ENCODE measurements at places on chromosomes 12 and 14. TPM values are rescaled to one million over a fixed set of nuclear protein-coding genes. Genes with fewer than 3 reads are reported as not detected.

Gene CPSF6
- 48.7 TPM for total RNA-seq

Gene PIWIL1
- total RNA-seq, result not detected

Gene LGR5
- 1.8 TPM for total RNA-seq

Gene FOXG1
- total RNA-seq, result 0.28 TPM

Gene TAS2R7
- total RNA-seq, result not detected

- DNase-seq, result no peak
- no peaks in the 10 kb centered on the region for H3K4me1 ChIP-seq
- no peaks in the 10 kb centered on the region for H3K27me3 ChIP-seq
- no peak overlapping the region for H3K4me3 ChIP-seq
- peaks cover 24% of the 10 kb centered on the region for H3K36me3 ChIP-seq
Observed at GRCh38 chr14:99936738-99937474, 128.3 kb upstream of the EVL start.

DNA sequence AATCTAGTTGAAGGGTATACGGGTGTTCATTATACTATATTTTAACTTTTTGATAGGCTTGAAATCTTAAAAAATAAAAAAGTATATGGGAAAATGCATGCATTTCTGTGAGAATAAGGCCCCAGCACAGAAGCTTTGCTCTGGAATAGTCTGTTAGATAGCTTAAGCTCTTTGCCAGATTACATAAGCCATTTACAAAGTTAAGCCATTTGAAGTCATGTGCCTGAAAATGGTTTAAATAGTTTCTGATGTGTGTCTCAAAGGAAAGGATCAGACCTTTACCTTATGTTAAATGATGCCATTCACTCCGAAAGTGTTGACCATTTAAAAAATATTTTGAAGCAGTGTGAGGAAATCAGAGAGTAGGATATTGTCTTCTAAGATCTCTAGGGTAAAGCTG, 51.3 kb downstream of the WASHC4 start:
- H3K27ac ChIP-seq, result no peak overlapping the region
- H3K27me3 ChIP-seq, result no peaks in the 10 kb centered on the region
- DNase-seq, result no peak
- H3K4me3 ChIP-seq, result no peak overlapping the region
- no peaks in the 10 kb centered on the region for H3K4me1 ChIP-seq
- peaks cover 18% of the 10 kb centered on the region for H3K36me3 ChIP-seq

GRCh38 chr14:51157012-51157411, 62.1 kb upstream of the TRIM9 start:
- no peak overlapping the region for H3K4me3 ChIP-seq
- H3K36me3 ChIP-seq, result no peaks in the 10 kb centered on the region
- DNase-seq, result no peak
- no peak overlapping the region for H3K27ac ChIP-seq

- no peak overlapping the region for H3K4me3 ChIP-seq
- DNase-seq, result no peak
- no peaks in the 10 kb centered on the region for H3K27me3 ChIP-seq
- no peaks in the 10 kb centered on the region for H3K4me1 ChIP-seq
- no peaks in the 10 kb centered on the region for H3K36me3 ChIP-seq
- H3K27ac ChIP-seq, result no peak overlapping the region
Observed at GRCh38 chr14:97251491-97252155, 454.4 kb downstream of the VRK1 start.

DNA sequence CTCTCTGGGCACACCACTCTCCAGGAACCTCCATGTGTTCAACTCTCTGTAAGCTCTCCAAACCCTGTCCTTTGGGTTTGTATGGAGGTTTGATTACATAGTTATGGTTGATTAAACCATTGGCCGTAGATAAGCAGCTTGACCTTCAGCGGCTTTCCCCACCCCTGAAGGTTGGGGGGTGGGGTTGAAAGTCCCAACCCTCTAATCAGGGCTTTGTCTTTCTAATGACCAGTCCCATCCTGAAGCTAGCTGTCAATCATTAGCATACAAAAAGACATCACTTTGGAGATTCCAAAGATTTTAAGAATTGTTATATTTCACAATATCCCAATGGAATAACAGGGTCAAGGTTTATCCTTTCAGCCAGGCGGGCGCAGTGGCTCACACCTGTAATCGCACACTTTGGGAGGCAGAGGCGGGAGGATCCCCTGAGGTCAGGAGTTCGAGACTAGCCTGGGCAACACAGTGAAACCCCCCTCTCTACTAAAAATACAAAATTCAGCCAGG, 8.4 kb downstream of the FAM186A start:
- no peaks in the 10 kb centered on the region for H3K36me3 ChIP-seq
- H3K4me3 ChIP-seq, result no peak overlapping the region
- no peaks in the 10 kb centered on the region for H3K27me3 ChIP-seq
- H3K4me1 ChIP-seq, result peaks cover 2% of the 10 kb centered on the region
- DNase-seq, result no peak
- H3K27ac ChIP-seq, result no peak overlapping the region

DNA sequence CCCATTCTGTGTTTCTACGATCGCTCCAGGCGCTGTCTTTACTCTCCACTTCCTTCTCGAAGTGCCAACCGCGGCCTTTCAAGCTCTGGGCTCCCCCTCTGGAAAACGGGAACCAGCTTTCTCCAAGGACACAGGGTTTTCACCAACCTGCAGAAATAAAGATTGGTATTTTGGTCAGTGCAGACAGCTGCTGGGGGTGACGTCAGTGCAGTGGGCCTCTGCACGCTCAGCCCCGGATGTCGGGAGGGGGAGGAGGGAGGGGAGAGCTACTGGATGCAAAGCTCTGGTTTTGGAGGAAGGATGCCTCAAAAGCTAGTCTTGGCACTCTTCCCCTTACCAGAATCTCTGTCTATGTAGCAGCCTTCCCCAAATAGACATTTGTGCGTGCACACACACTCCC, 19.9 kb downstream of the HRK start:
- H3K27me3 ChIP-seq, result no peaks in the 10 kb centered on the region
- peaks cover 36% of the 10 kb centered on the region for H3K4me1 ChIP-seq
- no peak overlapping the region for H3K27ac ChIP-seq
- DNase-seq, result no peak

DNA sequence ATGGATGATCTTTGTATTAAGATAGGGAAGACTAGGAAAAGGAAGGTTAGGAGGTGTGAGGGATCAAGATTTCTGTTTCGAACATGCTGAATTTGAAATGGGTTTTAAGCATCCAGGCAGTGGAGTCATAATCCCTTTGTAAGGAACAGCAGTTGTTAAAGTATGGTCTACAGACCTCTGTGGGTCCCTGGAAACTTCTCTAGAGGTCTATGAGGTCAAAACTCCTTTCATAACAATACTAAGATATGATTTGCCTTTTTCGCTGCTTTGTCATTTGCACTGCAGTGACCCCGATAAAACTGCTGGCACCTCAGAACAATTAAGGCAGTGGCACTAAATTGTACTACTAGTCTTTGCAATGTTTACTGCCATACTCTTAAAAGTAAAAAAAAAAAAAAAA, 1.5 kb downstream of the RAD51AP1 start:
- H3K27me3 ChIP-seq, result no peaks in the 10 kb centered on the region
- no peak overlapping the region for H3K4me3 ChIP-seq
- no peaks in the 10 kb centered on the region for H3K36me3 ChIP-seq

- no peaks in the 10 kb centered on the region for H3K36me3 ChIP-seq
- H3K27ac ChIP-seq, result peak within 1 kb of the TSS; percentile 95
Observed at GRCh38 chr12:62259993-62260732, at the start of gene USP15. Gene USP15, plus strand, starts transcription at chr12:62260404. Its CDS starts 11 bp downstream, at chr12:62260415.

DNA sequence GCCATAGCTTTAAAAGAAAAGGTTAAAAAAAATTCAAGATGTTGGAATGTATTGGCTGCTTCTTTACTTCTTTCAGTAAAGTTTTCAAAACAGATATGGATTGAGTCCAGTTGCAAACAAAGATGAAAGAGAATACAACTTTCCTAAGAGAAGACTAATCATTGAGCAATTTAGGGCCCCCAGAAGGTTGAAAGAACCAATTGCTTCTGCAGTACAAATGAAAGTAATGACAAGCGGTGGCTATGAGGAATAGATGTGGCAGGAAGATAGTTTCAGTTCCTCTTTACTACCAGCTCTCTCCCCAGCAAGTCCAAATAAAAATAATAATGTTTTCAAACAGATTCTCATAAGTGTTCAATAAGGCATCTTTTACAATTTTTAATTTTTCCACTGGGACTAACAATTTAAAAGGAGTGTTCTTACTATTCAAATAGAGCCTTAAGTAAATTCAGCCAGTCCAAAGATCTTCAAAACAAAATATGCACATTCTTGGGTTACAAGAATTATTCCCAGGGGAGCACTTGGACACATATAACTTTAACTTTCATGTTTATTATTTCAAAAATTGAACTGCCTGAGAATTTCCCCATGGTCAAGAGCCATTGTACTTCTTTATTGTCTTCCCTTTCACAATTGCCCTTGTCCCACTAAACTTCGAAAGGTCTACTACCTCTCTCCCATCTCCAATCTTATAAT, 62.3 kb upstream of the PPP1R12A start:
- no peaks in the 10 kb centered on the region for H3K4me1 ChIP-seq
- H3K27ac ChIP-seq, result no peak overlapping the region
- H3K36me3 ChIP-seq, result no peaks in the 10 kb centered on the region
- no peak for DNase-seq

DNA sequence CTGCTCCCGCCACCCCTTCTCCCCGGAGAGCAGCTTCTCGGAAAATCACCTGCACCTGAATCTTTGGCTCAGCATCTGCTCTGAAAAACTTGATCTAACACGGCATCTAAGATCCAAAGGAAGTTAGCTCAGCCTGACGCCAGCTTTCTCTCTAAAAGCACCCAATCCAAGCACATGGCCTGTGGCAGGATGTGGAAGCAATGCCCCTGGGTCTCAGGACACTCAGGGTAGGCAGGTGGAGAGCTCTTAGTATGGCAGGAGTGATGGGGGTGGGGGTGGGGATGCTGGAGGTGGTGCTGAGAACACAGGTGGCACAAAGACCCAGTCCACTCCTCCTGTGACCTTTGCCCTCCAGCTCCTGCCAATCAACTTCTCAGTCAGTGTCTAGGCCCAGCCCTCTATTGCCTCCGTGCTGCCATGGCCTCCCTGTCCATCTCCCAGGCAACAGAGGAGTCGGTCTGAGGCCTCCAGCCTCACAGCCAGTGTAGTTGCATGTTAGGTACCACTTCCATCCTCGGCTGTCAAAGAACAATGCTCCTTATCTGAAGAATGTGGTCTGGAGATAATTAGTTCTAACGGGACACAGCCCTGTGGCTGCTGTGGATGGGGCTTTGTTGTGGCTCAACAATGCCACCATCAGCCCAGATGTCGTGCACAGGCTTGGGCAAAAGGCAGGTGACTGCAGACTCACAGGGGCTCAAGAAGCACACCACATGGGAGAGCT, 180.0 kb upstream of the C14orf180 start:
- H3K4me1 ChIP-seq, result no peaks in the 10 kb centered on the region
- H3K36me3 ChIP-seq, result no peaks in the 10 kb centered on the region
- DNase-seq, result no peak
- no peak overlapping the region for H3K4me3 ChIP-seq
- H3K27ac ChIP-seq, result no peak overlapping the region
- no peaks in the 10 kb centered on the region for H3K27me3 ChIP-seq

GRCh38 chr12:66708704-66709456, 30.0 kb upstream of the GRIP1 start:
- no peaks in the 10 kb centered on the region for H3K4me1 ChIP-seq
- no peaks in the 10 kb centered on the region for H3K36me3 ChIP-seq
- no peaks in the 10 kb centered on the region for H3K27me3 ChIP-seq
- no peak overlapping the region for H3K4me3 ChIP-seq
- no peak overlapping the region for H3K27ac ChIP-seq
- no peak for DNase-seq

DNA sequence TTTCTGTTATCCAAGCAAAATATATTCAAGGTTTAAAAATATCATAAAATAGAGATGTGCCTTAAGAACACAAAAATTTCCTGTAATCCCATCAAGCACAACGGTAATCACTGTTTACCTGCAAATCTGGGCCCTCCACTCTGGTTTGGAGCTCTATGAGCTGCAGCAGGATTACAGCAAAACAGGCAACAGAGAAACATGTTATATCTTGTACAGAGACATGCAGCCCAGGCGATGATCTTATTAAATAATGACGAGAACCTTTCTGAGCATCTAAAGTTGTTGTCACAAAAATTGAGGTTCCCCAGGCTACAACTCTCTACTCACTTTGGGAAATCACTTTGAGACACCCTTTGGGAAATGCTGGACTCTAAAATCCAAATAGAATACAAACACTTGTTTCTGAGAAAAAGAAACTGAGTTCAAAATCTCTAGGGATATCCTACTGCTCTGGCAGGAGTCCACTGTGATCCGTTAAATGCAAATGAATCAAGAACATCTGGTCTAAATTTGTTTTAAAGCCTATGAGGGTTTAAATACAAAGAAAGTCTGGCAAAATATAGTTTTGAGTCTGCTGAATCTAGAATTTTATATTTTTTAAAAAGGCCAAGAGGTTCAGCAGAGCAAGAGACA, 36.3 kb downstream of the STON2 start:
- H3K27me3 ChIP-seq, result no peaks in the 10 kb centered on the region
- H3K4me1 ChIP-seq, result no peaks in the 10 kb centered on the region
- no peaks in the 10 kb centered on the region for H3K36me3 ChIP-seq
- DNase-seq, result no peak

DNA sequence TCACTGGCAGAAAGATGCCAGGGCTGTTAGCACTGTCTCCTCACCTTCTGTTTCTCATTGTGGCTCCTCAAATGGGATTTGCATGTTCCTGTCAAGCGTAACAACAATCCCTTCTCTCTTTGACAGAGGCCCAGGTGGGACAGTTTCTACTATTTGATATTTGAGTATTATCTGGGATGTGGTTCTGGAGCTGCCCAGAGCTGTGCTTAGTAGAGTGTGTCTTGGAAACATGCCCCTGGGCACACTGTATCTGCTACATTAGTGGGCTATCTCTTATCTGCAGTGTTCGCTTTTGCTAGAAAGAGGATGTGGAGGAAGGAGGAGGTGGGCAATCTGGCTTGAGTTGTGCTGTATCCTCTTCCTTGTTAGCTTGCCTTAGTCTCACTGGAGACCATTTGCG, 3.8 kb upstream of the ACADS start:
- H3K4me1 ChIP-seq, result peaks cover 17% of the 10 kb centered on the region
- H3K4me3 ChIP-seq, result no peak overlapping the region
- H3K27ac ChIP-seq, result no peak overlapping the region
- peaks cover 39% of the 10 kb centered on the region for H3K36me3 ChIP-seq
- no peak for DNase-seq

DNA sequence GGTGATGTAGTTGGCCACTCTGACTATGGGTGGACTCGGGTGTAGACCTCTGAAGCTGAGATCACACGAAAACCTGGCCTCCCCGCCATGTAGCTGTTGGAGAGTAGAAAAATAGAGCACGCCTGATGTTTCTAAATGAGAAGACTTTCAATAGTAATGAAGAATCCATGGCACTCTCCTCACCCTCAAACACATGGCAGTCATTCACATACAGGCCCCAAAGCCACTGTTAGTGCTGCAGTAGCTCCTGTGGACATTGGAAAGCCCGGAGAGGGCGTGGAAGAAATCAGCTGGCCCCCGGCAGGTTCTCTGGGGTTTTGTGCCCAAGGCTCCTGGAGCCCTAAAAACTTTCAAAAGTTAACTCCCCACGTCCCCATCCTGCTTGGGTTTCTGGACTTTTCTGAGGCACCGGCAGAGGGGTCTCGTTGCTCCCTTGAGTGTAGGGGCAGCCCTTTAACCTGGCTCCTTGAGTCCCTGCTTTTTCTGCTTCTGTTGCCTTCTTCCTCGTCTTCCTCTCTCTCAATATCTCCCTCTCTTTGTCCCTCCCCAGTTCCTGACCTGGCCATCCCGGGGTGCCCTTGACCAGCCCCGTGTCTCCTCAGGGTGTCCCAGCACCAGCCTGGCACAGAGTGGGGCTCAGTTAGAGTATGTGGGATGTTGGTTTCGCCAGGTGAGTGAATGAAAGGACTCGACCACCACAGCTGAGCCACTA, 8.3 kb downstream of the MEG3 start:
- H3K36me3 ChIP-seq, result no peaks in the 10 kb centered on the region
- DNase-seq, result no peak
- H3K4me3 ChIP-seq, result no peak overlapping the region
- no peak overlapping the region for H3K27ac ChIP-seq
- no peaks in the 10 kb centered on the region for H3K4me1 ChIP-seq
